ENCODE measurements at places on chromosomes 3 and 15.

DNA sequence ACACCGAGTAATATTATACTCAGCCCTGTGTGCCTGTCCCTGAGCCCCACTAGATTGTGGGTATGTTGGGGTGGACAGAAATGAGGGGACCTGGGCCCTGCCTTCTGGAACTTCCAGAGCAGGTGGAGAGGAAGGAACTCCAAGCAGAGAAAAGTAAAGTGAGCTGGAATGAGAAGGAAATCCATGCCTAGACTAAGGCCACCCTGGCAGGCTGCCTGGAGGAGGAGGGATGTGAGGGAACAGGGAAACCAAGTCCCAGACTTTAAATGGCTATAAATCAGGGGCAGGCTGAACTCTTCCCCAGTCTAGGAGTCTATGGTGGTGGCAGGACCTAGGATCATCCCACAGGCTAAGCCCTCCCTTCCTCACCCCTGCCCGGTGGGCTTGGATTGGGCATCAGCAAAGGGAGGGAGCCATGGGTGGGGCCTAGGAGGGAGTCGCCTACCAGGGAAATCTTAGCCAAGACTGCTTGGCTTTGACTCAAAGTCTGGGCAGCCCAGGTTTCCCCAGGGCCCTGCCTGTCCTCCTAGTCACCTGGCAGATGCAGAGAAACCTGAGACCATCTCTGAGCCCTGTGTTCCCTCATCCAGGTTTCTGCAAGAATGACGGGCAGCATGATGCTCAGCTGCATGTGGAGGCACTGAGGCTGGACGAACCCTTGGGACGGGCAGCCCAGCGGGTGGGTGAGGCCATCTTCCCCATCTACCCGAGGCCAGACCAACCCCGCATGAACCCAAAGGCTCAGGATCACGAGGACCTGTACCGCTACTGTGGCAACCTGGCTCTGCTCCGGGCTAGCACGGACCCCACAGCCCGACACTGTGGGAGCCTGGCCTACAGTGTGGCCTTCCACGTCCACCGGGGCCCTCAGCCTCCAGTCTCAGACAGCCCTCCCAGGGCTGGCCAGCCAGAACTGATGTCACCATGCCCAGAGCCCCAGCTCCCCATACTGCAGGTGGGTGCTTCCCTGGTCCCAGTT lies 15.6 kb upstream of the STRA6 start:
- no peak for DNase-seq
- no peak overlapping the region for H3K27ac ChIP-seq
- H3K36me3 ChIP-seq, result no peaks in the 10 kb centered on the region
- H3K4me1 ChIP-seq, result no peaks in the 10 kb centered on the region

DNA sequence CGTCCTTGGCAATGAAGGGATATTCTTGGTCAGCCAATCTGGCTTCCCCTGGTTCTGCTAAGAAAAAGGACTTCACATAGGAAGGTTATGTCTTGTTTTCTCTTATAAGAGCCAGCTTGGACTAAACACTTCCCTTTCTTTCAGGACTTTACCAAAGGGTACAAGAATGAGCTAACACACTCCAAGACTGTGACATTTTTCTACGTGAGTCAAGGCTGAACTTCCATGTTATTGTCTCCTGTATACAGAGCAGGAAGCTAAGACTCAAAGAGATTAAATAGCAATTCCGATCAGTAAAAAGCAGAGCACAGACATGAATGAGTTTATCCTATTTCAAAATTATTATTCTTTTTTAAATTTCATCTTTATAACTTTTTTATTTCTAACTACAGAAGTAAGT lies 63.3 kb upstream of the STT3B start:
- H3K36me3 ChIP-seq, result no peaks in the 10 kb centered on the region
- H3K27ac ChIP-seq, result no peak overlapping the region
- DNase-seq, result no peak
- H3K4me3 ChIP-seq, result no peak overlapping the region
- H3K27me3 ChIP-seq, result no peaks in the 10 kb centered on the region

DNA sequence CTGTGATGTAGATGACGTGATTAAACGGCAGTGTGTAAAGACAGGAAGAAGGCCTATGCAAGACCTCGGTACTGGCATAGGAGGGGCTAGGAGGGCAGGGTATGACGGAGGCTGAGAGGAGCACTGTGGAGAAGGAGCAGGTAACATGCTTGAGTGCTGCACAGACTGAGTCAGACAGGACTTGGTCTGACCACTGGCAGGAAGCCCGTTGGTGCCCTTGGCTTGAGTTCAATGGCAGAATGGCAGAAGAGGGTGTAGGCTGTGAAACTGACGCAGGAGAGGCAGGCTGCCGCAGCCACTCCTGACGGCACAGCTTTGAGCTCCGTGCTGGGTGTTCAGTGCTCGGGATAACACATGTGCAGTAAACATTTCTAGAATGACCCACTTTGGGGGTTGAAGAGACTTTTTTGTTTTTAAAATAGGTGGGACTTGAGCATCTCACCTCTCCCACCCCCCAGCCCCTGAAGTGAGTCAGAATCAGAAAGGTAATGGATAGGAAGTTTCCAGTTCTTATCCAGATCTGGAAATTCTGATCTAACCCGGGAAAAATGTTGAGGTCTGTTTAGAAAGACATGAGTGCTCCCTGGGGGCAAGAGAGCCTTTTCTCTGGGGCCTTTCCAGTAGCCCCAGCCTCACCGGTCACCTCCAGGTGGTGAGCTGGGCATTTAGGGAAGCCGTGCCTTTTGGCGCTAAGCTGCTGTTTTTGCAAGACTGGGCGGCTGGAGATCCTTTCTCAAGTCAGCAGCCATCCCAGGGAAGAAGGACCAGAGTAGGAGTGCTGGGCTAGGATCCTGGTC lies 126.4 kb downstream of the RPLP1 start:
- peaks cover 7% of the 10 kb centered on the region for H3K27me3 ChIP-seq
- peaks cover 25% of the 10 kb centered on the region for H3K4me1 ChIP-seq
- no peaks in the 10 kb centered on the region for H3K36me3 ChIP-seq
- no peak overlapping the region for H3K4me3 ChIP-seq

- H3K36me3 ChIP-seq, result no peaks in the 10 kb centered on the region
- no peaks in the 10 kb centered on the region for H3K27me3 ChIP-seq
- peaks cover 3% of the 10 kb centered on the region for H3K4me1 ChIP-seq
- DNase-seq, result no peak
- H3K27ac ChIP-seq, result no peak overlapping the region
- H3K4me3 ChIP-seq, result no peak overlapping the region
Measured at GRCh38 chr15:58873267-58873666, 60.2 kb downstream of the SLTM start.

DNA sequence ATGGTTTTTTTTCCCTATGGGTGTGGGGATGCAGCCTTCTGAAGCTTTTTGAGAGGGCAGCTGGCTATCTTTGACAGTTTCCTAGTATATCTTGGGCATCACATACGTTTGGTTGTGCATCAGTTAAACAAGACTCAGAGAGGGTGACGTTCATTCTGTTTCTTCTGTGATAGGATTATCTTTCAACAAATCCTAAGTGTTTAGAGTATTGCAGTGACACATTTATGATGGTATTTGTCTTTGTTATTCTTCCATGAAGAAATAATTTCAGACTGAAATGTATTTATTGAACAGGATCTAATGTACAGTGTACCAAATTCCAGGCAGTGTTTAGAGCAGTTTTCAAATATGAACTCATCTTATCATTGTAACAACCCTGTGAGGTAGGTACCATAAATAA lies 114.4 kb downstream of the PLCL2 start:
- H3K4me1 ChIP-seq, result peaks cover 4% of the 10 kb centered on the region
- H3K36me3 ChIP-seq, result no peaks in the 10 kb centered on the region
- no peak overlapping the region for H3K27ac ChIP-seq
- no peak overlapping the region for H3K4me3 ChIP-seq

GRCh38 chr3:189210251-189210770 lies 38.5 kb downstream of the TPRG1 start:
- no peak overlapping the region for H3K27ac ChIP-seq
- no peak overlapping the region for H3K4me3 ChIP-seq
- DNase-seq, result no peak
- no peaks in the 10 kb centered on the region for H3K4me1 ChIP-seq
- no peaks in the 10 kb centered on the region for H3K27me3 ChIP-seq

DNA sequence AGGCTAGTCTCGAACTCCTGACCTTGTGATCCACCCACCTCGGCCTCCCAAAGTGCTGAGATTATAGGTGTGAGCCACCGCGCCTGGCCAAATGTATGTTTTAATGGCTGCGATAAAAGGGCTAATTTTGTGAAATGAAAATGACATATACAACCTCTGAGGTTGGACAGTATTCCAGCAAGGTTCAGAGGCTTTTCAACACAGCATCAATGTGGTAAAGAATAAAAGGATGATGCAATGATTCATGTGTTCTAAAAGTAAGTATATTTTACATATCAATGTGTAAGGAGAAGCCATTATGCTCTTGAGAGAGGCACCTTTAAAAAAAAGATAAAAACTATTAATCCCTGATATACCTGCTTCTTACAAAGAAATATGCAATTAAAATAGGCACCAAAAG lies 6.7 kb downstream of the SLTM start:
- peaks cover 38% of the 10 kb centered on the region for H3K36me3 ChIP-seq
- no peaks in the 10 kb centered on the region for H3K27me3 ChIP-seq
- no peak overlapping the region for H3K4me3 ChIP-seq
